NCI-H2029 treated with DMSO at 0.1 percent for 48 hours (cell line): ENCODE measurements at places on chromosomes 16 and 17.

- DNase-seq: no peak
These were observed 754 bp upstream of the NOXO1 start for GRCh38 chr16:1982013-1982433.

- no peak for DNase-seq
These were observed 211.6 kb upstream of the FOXF1 start for GRCh38 chr16:86298758-86299134.

DNA sequence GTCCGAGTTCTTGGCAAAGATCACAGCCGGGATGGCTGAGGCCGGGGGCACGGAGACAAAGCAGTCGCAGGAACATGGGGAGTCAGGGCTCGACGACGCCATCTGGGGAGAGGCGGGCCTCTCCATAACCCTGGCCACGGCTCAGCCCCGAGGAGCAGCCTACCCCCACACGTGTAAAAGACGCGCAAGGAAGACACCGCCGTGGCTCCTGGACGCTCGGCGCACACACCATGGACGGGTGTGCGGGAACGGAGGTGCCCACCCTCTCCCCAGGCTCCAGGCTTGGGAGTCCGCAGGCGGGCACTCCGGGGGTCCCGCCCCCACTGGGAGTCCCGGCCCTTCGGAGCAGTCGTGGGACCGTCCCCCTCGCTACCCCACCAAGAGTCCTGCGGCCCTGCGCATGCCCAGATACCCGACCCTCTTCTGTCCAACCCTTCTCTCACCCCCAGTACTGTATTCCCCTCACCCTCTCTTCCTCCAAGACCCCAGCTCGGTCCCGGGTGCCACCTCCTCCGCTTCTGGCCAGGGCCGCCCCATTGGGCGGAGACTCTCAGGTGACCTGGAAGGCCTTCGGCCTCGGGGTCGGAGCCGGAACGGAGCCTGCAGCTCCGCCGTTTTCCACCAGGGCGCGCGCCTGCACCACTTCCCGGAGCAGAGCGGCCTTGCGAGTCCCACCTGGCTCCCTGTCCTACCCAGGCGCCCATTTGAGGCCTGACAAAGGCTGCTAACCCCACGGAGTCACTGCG is at the start of gene SCRN2:
TSS of gene SCRN2 (minus strand) at position 532 of the 746 bp plus-strand sequence. CDS start at position 102, 430 bp downstream.
- peak; percentile 46 for DNase-seq

DNA sequence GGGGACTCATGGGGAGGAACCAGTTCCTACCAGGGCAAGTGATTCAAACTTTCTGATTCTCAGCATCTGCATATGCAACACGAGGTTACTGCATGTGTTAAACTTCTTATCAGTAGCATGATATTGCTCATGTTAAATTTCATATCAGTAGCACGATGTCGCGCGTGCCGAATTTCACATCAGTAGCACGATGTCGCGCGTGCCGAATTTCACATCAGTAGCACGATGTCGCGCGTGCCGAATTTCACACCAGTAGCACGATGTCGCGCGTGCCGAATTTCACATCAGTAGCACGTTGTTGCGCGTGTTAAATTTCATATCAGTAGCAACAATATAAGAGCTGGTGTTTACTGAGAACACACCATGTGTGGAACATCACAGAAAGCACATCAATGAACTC is 221.6 kb downstream of the GSG1L start:
- DNase-seq: no peak

DNA sequence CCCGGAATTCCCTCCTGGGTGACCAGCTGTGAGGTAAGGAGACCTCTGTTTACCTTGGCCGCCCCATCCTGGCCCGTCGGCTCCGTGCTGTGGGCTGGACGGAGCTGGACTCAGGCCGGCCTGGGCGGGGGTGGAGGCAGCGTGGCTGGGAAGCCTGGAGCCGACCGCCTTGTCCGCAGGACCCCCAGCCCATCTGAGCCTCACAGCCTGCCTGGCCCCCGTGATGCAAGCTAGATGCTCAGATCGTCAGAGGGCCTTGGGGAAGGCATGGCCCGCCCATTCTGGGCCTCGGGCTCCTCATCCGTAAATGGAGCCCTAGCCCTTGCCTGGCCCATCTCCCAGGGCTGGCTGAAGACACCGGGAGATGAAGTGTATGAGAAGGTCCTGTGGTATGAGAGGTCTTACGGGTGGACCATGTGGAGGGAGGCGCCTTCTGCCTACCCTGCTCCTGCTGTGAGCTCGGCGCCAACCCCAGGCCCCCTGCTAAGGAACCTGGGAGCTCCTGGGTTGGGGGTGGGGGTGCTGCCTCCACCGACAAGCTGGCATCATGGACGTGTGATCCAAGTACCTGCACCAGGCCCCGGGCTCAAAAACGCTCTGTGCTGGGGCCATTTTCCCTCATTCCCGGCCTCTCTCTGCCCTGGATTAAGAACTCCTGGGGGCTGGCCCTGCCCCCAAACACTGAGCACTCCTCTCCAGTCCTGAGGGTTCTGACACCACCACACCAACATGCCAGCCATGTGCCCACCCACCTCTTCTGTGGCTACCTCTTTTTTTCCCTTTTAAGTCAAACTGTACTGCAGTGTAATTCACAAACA is 5.4 kb upstream of the P2RX1 start:
- DNase-seq: no peak

- DNase-seq: no peak
These were observed 172.5 kb downstream of the ZFHX3 start for GRCh38 chr16:72875291-72876031.

GRCh38 chr16:63059676-63060075 is 1023.4 kb upstream of the CDH8 start:
- DNase-seq: no peak

DNA sequence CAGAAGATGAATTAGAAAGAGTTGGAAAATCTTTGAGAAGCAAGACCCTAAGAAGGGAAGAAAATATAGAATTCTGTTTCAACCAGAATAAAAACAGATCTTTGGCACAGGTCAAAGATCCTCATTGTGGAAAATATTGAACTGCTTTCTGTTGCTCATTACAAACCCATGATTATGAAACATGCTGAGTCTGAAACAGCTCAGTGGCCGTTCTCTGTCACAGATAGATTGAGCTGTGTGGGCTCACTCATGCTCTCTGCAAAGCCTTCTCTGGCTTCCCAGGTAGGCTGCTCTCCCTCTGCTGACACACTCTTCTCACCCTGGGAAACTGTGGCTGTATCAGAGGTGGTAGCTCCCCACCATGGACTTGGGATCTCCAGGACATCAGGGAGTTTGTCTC is 3.4 kb upstream of the KRT38 start:
- no peak for DNase-seq

DNA sequence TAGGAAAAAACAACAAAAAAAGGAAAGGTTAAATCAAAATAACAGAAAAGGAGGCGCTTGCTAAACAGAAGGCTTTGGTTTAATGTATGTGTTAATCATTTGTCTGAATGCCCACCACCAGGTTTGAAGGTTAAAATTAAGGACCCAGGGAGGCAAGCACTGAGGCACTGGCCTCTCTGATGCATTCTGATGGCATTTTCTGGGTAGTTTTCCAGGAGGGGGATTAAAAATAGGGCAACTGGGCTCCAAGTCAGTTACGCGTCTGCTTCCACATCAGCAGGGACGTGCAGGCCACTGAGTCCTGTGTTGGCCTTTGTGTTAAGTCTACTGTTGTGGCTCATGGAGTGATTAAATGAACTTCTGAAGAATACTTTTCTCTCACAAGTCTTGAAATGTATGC is 26.9 kb downstream of the MARF1 start:
- no peak for DNase-seq

GRCh38 chr17:58402679-58403078 is 14.7 kb downstream of the RNF43 start:
- no peak for DNase-seq

DNA sequence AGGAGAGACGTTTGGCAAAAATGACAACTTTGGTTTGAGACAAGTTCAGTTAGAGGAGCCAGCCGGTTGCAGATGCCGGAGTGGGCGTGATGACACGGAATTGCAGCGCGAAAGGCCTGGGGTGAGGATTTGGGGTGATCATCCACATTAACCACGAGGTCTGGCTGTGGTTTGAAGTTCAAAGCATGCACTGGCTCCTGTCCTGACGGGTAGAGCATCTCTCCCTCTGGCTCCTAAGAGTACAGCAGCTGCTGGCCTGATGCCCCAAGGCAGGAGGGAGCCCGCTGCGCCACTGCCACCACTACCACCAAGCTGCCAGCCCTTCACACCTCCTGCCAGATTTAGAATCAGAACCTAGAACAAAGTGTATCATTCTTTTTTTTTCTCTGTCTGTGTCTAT is 3.7 kb downstream of the RHBDL3 start:
- no peak for DNase-seq

- no peak for DNase-seq
These were observed 28.4 kb upstream of the MED13 start for GRCh38 chr17:62093188-62094155.

GRCh38 chr17:1043601-1044251 is 46.8 kb downstream of the TIMM22 start:
- DNase-seq: no peak

GRCh38 chr16:22670044-22670536 is 143.9 kb upstream of the HS3ST2 start:
- DNase-seq: no peak

- DNase-seq: peak; percentile 35
These were observed at the start of gene GPRC5B for GRCh38 chr16:19884611-19885450. GPRC5B (minus strand) TSS chr16:19884848; CDS start chr16:19872845, 12,003 bp downstream.
